ENCODE measurements at places on chromosomes 12 and 14. TPM values are rescaled to one million over a fixed set of nuclear protein-coding genes. Genes with fewer than 3 reads are reported as not detected.

RPGRIP1 gene
- not detected for total RNA-seq

PTPN21 gene
- total RNA-seq: 3.8 TPM

RDH16 gene
- total RNA-seq: not detected

PLEKHH1 gene
- total RNA-seq: 4.3 TPM

TMEM132C gene
- total RNA-seq: not detected

KRT72 gene
- total RNA-seq: not detected

COCH gene
- 3.7 TPM for total RNA-seq

TAS2R50 gene
- total RNA-seq: 0.13 TPM

PGF gene
- 76.1 TPM for total RNA-seq

APOLD1 gene
- total RNA-seq: 2.8 TPM

FAM186B gene
- 0.17 TPM for total RNA-seq

ADCY4 gene
- not detected for total RNA-seq

LTBR gene
- 84.7 TPM for total RNA-seq

FAM90A1 gene
- not detected for total RNA-seq

Measured in HT1080 (cell line).